ENCODE measurements at places on chromosomes 2 and 18.

DNA sequence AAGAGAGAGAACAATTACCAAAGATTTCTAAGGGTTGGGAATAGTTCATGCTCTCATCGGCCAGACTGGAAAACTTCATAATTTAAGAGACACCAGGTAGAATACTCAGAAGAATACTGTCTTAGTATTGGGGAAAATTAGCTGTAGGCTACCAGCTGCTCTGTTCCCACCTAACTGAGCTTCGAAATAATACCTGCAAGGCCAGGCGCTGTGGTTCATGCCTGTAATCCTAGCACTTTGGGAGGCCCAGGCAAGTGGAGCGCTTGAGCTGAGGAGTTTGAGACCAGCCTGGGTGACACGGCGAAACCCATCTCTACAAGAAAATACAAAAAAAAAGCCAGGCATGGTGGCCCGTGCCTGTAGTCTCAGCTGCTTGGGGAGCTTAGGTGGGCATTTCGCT is 35.8 kb downstream of the MAP4K3 start:
- no peak for DNase-seq

DNA sequence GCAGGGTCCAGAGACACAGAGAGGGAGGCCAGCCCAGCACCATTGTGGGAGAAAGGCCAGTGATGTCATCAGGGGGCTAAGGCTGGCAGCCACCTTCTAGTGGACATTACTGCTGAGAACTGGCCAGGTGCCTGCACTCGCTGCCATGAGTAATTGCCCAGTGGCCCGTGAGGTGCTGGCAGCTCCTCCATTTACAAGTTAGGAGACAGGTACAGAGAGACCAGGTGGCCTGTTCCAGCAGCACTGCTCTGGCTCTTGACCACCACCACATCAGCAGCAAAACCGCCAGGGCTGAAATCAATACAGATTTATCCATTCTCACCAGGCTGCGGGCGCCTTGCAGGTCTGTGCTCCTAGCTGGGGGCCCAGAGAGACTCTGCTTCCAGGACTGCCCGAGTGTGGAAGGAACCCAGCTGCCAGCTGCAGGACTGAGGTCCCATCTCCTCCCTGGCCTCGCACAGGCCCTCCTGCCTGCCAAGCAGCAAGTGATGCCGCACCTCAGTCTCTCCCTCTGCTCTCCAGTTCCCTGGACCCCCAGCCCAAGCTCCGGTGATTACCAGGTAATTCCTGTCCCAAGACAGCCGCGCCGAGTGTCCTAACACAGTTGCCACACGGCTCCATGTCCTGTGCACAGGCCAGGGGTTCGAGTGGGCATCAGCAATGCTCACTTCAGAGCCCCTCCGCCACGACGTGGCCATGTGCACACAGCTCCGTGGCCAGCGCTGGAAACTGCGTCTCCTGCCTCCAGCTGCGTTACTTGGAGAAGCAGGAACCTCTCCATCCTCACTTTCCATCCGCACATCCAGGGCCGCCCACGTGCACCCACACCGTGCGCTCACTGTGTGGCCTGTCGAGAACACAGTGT is 101.0 kb upstream of the CTDP1 start:
- no peak for DNase-seq

DNA sequence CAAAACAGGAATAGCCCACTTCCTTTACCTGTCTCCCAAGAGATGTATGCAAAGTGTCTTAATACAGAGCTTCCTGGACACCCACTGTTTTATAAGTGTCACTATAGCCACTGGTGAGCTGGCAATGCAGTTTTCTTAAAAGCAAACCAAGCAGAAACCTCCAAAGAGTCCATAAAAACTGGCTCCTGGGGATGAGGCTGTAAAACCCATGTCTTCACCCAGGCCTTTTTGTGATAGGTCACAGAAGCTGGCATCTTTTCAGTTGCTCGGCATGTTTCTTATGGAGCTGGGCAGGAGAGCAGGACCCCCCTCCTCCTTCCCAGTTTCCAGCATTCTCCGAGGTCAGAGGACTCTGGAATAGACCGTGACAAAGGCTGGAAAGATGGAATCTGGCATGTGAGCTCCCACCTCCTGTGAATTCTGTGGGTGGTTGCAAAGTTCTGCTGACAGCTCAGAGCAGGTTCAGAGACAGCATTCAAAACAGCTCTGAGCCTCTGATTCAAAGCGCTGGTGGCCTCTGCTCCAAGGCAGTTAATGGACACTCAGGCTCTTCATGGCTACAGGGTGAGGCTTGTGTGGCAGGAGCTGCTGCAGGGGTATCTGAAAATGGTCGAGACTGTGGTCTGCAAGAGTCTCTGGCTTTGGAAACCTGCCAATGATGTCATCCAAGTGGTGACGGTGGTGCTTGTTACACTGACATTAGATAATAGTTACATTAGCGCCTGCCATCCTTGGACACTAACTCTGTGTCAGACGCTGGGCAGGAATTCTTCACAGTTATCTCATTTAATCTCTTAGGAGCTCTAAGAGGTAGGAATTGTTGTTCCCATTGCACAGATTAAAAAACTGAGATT is 283.4 kb downstream of the CLIP4 start:
- DNase-seq, result no peak

- DNase-seq, result no peak
Observed at GRCh38 chr2:75309596-75310463, 110.5 kb upstream of the TACR1 start.

DNA sequence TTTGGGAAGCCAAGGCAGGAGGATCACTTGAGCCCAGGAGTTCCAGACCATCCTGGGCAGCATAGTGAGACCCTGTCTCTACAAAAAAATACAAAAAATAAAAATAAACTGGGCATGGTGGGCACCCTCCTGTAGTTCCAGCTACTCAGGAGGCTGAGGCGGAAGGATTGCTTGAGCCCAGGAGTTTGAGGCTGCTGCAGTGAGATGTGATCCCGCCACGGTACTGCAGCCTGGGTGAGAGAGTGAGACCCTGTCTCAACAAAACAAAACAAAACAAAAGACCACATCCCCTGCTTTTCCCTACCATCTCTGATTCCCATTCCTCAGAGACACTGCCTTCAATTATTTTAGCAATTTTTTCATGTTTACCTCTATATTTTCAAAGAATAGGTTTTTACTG is 3.9 kb upstream of the RNF103 start:
- no peak for DNase-seq

DNA sequence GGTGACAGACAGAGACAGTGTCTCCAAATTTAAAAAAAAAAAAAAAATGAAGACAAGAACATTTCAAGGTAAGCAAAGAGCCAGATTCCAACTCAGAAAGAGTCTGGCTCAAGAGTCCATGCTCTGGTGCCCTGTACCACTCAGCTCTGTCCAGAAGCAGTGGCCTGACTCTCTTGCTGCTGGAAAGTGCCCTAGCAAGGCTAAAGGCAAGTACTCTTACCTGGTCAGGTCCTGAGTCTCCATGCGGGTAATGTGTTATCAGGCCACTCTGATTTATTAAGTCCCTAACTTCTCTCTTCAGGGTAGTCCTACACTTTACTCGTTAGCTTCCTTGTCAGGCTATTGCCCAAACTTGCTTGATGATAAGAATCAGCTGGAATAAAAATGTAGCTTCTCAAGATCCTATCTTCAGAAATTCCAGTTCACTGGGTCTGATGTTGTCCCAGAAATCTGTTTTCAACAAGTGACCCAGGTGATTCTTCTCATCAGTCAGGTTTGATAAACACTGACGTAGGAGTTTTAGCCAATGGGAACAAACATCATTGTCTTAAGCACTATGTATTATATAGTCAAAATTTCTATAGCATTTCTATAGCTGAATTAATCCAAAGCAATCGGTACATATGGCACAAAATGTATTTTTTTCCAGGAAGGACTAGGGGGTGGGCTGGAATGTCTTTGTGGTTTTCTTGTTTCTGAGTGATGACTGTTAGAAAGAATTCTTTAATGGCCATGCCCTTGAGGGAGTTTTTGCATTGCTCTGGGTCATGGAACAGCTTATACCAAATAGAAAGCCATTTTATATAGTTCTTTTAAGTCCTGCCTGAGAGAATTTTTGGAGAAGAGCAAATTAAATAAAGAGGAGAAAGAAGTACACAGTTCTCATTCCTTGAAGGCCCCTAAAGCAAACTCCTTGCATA is 139.9 kb upstream of the DNMT3A start:
- no peak for DNase-seq

DNA sequence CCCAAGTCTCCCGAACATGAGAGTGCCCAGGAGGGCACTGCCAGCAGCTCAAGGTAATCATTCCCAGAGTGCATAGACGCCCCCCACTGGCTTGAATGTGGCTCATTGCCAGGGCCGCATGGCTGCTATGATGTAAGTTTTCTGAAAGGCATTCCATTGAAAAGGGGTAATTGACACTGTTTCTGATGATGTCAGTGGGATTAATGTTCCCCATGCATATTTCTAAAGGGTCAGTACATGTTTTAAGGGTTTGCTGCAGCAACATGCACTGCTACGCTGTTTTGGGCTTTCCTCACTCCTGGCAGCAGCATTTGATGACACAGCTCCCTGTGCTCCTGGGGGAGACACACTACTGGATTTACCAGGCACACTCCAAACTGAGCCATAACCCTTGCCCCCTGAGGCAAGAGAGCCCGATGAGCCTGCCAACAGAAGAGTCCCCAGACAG is 36.7 kb downstream of the KIAA2012 start:
- DNase-seq, result no peak

GRCh38 chr2:32788114-32788513 is 158.6 kb upstream of the LTBP1 start:
- DNase-seq, result no peak

- DNase-seq, result no peak
Observed at GRCh38 chr2:47065771-47066380, 89.2 kb downstream of the STPG4 start.

GRCh38 chr2:37566517-37566981 is 104.9 kb downstream of the CDC42EP3 start:
- DNase-seq, result no peak

DNA sequence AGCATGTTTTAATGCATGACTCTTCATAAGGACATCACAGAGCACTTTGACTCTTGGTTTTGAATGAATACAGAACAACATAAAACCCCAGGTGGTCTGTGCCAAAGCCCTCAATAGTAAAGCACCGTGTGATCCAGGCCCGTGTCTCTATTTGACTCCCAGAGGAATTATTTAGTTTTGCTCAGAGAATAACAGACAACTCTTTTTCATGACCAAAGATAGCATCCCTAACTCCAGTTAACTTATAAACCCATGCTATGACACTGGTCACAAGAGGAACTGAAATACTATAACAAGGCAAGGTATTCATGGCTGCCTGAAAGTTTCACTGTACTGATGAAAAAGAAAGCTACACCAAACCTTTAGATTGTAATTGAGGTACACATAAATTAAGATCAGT is 128.4 kb downstream of the IKZF2 start:
- no peak for DNase-seq

GRCh38 chr2:27932396-27932795 is 41.9 kb downstream of the BABAM2 start:
- no peak for DNase-seq

GRCh38 chr2:151860613-151861146 is 32.5 kb upstream of the ARL5A start:
- DNase-seq, result no peak

DNA sequence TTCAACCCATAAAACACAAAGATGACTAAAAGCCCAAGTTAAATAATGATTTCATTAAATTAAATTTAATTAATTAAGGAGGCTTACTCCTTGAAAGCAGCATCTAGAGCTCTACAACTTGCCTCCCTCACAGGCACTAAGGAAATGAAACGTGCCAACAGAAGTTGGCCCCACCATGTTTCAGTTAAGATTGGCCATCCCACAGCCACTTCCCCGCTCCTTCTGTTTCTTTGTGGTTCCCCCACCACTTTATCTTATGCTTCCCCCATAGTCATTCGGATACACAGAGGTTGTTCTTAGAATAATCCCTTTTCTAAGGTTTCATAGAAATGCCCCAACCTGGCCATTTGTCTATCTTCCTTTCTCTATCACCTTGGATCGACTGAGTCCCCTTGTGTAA is 101.6 kb upstream of the RIOK3 start:
- DNase-seq, result no peak

- DNase-seq, result no peak
Observed at GRCh38 chr2:218983934-218984238, 1.1 kb downstream of the FEV start.

Measured in stimulated activated CD8-positive, alpha-beta memory T cell treated with anti-CD3 and anti-CD28 coated beads, Interleukin-4, amount 100 ng/mL, for 4 hours (primary cell).